ENCODE measurements at places on chromosomes 3 and 15.

DNA sequence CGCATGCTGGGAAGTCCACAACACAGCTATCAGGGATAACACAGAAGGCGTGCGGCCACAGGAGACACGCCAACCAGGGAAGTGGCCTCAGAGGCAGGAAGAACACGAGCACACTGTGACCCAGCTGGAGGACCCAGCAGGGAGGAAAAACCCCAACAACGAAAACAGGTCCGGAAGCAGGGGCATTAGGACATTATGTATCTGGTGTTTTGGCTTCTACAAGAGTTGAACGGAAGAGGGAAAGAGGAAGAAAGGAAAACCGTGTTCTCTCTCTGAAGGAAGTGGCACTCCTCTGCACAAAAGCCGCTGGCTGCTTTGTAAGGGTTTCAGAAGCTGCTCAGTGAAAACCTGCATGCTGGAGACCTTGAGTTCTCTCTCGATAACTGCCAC lies 61.8 kb downstream of the HACD2 start:
- DNase-seq: no peak
- peak overlapping the region; percentile 72 for H3K27ac ChIP-seq
- H3K4me3 ChIP-seq: no peak overlapping the region
- H3K36me3 ChIP-seq: no peaks in the 10 kb centered on the region
- peaks cover 17% of the 10 kb centered on the region for H3K4me1 ChIP-seq

DNA sequence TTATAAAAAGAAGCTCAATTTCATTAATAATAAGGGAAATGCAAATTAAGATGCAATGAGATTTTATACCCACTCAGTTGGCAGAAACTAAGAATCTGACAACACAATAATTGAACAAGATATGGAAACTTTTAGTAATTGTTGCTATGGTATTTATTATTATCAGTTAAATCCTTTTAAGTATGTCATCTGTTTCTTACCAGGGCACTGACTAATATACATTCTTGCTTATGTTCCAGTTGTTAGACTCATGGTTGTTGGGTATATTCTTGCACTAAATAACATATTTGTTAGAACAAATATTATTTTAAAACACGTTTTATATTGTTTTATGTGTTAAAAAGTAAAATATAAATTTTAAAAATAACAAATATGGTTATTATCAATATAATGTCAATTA lies 690.3 kb downstream of the MECOM start:
- H3K27ac ChIP-seq: no peak overlapping the region
- H3K4me3 ChIP-seq: no peak overlapping the region
- H3K27me3 ChIP-seq: no peaks in the 10 kb centered on the region
- H3K4me1 ChIP-seq: peaks cover 3% of the 10 kb centered on the region

DNA sequence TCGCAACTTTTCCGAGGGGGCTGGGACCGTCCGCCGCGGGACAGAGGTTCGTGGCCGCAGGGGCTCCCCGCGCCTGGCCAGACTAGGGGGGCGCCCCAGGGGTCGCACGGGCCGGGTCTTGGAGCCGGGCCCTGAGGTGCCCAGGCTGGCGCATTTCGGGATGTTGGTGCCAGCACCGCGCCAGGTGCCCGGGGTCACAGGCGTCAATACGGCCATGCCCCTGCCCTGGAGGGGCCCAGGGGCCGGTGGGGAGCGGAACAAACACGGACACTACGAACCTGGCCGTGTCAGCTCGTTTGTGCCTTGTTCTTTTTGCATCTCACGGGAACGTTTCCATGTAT lies 366 bp downstream of the TM6SF1 start:
- peak overlapping the region; percentile 86 for H3K4me3 ChIP-seq
- no peak overlapping the region for H3K27ac ChIP-seq
- H3K36me3 ChIP-seq: peaks cover 20% of the 10 kb centered on the region
- no peak for DNase-seq

DNA sequence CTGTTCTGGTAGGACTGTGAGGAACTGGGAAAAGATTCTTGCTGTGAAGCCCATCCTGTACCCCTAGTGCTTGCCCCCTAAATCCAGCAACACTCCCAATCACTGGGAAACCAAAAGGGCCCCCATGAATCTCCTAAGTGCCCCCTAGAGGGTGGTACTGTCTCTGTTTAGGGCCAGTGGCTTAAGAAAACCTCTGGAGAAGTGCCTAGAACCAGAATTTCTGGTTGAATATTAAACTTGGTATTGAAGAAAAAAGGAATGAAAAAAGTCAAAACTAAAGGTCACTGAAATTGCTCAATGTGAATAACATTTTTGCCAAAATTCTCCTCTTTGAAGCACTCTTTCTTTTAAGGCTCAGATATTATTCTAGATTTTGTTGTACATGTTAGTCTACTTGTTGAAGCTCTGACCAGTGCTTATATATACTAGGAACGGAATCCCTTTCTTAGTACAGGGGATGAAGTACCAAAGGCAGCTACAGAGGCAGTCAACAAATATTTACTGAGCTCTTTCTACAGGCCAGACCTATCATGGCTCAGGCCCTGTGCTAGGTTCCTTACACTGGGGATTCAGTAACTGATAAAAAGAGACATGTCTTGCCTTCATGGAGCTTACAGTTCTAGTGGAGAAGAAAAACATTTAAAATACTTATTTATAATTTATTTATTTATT lies 138.8 kb downstream of the MYLK start:
- no peaks in the 10 kb centered on the region for H3K27me3 ChIP-seq
- no peaks in the 10 kb centered on the region for H3K36me3 ChIP-seq
- H3K27ac ChIP-seq: no peak overlapping the region
- DNase-seq: no peak
- H3K4me1 ChIP-seq: peaks cover under 1% of the 10 kb centered on the region
- no peak overlapping the region for H3K4me3 ChIP-seq

GRCh38 chr3:129632056-129632455 lies 25.6 kb upstream of the PLXND1 start:
- DNase-seq: no peak
- H3K4me3 ChIP-seq: no peak overlapping the region
- H3K27ac ChIP-seq: no peak overlapping the region
- H3K27me3 ChIP-seq: peaks cover 10% of the 10 kb centered on the region

DNA sequence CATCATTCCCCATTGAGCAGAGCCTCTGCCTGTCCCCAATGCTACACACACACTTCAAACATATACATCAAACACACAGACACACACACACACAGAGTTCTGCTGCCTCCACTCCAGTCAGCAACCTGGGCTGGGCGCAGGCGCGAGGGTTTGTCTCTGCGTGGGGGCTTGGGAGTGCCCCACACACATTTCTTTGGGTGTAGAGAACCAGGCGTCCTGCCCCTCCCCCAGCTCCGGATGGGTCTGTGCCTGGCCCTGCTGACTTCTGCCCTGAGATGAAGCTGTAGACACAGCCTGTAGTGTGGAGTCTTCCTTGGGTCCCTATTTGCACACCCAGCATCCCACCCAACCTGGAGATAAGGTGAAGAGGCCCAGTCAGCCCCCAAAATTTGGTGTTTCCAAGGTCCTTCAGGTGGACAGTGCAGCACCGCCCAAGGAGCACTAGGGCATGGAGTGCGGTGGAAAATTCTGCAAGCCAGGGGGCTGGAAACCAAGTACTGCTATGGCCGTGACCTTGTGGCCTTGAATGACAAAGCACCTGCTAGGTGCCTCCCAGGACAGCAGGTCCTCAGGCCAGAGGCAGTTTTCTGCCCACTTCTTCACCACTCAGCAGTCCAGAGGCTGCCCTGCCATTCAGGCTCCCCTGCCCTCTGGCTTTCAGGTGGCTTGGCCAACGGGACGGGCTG lies 26.8 kb downstream of the FBXW12 start:
- H3K36me3 ChIP-seq: peaks cover 5% of the 10 kb centered on the region
- no peak for DNase-seq
- no peak overlapping the region for H3K4me3 ChIP-seq
- peaks cover 7% of the 10 kb centered on the region for H3K27me3 ChIP-seq
- peaks cover 4% of the 10 kb centered on the region for H3K4me1 ChIP-seq
- H3K27ac ChIP-seq: no peak overlapping the region

GRCh38 chr15:62431817-62432216 lies 266.7 kb upstream of the C2CD4B start:
- H3K4me1 ChIP-seq: no peaks in the 10 kb centered on the region
- H3K27me3 ChIP-seq: peaks cover 2% of the 10 kb centered on the region
- H3K4me3 ChIP-seq: no peak overlapping the region
- DNase-seq: no peak
- no peaks in the 10 kb centered on the region for H3K36me3 ChIP-seq
- no peak overlapping the region for H3K27ac ChIP-seq

- H3K4me3 ChIP-seq: no peak overlapping the region
- H3K27me3 ChIP-seq: peaks cover 6% of the 10 kb centered on the region
- H3K36me3 ChIP-seq: no peaks in the 10 kb centered on the region
- no peak for DNase-seq
Measured at GRCh38 chr3:42122261-42123011, 31.3 kb downstream of the TRAK1 start.

- no peaks in the 10 kb centered on the region for H3K4me1 ChIP-seq
- no peaks in the 10 kb centered on the region for H3K36me3 ChIP-seq
- H3K4me3 ChIP-seq: no peak overlapping the region
- H3K27me3 ChIP-seq: peaks cover 2% of the 10 kb centered on the region
- DNase-seq: no peak
Measured at GRCh38 chr3:100454677-100455076, 37.7 kb upstream of the TMEM45A start.

GRCh38 chr3:5437783-5438323 lies 250.3 kb downstream of the EDEM1 start:
- no peaks in the 10 kb centered on the region for H3K36me3 ChIP-seq
- no peaks in the 10 kb centered on the region for H3K27me3 ChIP-seq
- no peak for DNase-seq
- no peak overlapping the region for H3K27ac ChIP-seq
- no peak overlapping the region for H3K4me3 ChIP-seq

DNA sequence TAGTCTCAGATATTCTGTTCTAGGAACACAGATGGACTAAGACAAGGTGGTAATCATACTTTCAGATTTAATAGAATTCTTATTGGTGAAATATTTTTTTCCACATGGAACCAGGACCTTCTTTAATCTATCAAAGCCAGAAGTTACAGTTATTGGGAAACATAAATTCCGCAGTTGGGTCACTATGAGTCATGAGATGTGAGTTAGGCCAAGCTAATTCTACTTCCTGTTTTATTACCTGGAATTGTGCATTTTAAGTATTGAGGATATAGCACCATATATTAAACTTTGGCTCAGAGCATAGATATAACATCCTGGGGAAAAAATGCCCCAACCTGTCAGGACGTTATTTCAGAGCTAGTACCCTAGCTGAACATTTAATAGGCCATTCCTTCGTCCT lies 96.4 kb upstream of the P3H2 start:
- no peak overlapping the region for H3K4me3 ChIP-seq
- H3K36me3 ChIP-seq: no peaks in the 10 kb centered on the region
- no peaks in the 10 kb centered on the region for H3K27me3 ChIP-seq
- DNase-seq: no peak
- H3K27ac ChIP-seq: no peak overlapping the region

DNA sequence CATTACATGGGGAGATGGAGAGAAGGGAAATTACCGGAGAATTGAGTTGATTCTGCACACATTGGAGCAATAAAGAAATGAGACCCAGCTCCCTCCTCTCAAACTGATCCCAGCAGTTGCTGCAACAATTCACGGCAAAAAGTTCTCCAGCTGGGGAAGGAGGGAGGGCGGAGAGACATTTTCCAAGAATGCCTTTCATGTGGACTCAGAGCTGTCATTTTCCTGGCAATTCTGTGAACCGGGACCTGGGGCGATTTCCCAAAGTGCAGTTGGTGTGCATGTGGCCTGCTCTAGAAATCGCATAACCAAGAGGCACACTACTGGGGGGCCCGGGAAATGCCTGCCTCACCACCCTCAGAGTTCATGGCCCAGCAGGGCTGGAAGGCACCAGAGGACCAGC lies 48.7 kb upstream of the IREB2 start:
- peaks cover 11% of the 10 kb centered on the region for H3K4me1 ChIP-seq
- no peak for DNase-seq
- H3K27me3 ChIP-seq: peaks cover 6% of the 10 kb centered on the region
- H3K36me3 ChIP-seq: peaks cover 9% of the 10 kb centered on the region
- H3K27ac ChIP-seq: no peak overlapping the region

DNA sequence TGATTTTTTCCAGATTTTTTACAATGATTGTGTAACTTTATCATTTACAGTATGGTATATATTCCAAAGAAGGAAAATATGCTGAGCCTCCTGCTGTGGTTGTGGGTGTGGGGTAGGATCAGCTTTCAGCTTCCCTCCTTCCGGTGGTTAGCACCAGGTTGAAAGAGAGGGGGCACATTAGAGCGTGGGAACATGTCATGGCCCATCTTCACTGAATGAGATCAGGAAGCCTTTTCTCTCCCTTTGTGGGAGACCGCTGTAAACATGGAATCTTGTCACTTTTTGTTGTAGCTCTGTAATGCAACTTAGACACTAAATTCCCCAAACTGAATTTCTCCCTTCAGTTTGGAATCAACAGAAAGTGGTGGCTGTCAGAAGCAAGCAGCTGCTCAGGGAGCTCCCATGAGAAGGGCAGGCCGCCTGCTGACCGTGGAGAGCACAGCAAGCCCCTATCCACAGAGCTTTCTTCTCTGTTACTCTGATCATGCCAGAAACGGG lies 86.7 kb upstream of the LIMD1 start:
- no peak overlapping the region for H3K27ac ChIP-seq
- no peak overlapping the region for H3K4me3 ChIP-seq

- H3K4me3 ChIP-seq: no peak overlapping the region
- H3K27ac ChIP-seq: no peak overlapping the region
- no peaks in the 10 kb centered on the region for H3K27me3 ChIP-seq
- no peaks in the 10 kb centered on the region for H3K4me1 ChIP-seq
- no peak for DNase-seq
Measured at GRCh38 chr3:176561826-176562225, 635.5 kb downstream of the TBL1XR1 start.

DNA sequence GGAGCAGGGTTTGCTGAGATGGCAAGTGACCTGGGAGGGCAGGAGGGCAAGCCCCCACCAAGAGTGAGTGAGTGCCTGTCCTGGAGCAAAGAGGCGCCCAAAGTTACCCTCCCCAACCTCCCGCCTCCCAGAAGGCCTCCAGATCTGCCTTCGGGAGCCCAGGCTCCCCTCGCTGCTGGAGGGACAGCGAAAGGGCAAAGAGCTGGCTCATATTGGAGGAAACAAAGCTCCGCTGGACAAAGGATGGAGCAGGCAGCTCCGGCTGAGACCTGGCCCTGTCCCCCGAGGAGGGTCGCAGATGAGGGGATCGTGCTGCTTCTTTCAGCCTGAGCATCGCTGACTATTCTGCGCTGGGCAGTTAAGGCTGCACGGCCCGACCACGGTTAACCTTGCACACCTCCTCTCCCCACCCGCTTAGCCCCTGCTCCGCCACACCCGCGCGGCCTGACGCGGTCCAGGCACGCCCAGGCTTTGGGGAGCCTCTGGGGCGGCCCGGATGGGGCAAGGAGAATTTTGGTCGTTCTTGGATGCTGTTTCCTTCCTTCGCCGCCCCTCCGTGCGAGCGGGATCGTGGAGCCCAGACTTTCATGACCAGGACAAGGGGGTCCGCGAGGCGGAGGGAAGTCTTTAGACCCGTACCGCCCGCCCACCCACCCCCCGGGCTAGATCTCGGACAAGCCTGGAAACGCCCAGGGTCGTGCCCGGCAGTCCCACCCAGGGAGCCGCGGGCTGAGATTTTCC lies 651 bp downstream of the PLCD1 start:
- H3K27me3 ChIP-seq: peaks cover 37% of the 10 kb centered on the region
- H3K36me3 ChIP-seq: peaks cover 5% of the 10 kb centered on the region
- peak overlapping the region; percentile 87 for H3K4me3 ChIP-seq
- no peak overlapping the region for H3K27ac ChIP-seq

GRCh38 chr15:43879386-43880355 lies 52.9 kb downstream of the WDR76 start:
- H3K4me3 ChIP-seq: no peak overlapping the region
- DNase-seq: no peak
- peaks cover 13% of the 10 kb centered on the region for H3K4me1 ChIP-seq
- H3K27ac ChIP-seq: peak overlapping the region; percentile 9

GRCh38 chr3:4336850-4337546 lies 33.8 kb downstream of the SETMAR start:
- H3K27me3 ChIP-seq: peaks cover 2% of the 10 kb centered on the region
- H3K27ac ChIP-seq: no peak overlapping the region
- no peaks in the 10 kb centered on the region for H3K36me3 ChIP-seq
- DNase-seq: no peak
- H3K4me1 ChIP-seq: peaks cover 15% of the 10 kb centered on the region
- H3K4me3 ChIP-seq: no peak overlapping the region
